ENCODE measurements at places on chromosomes 5 and 9. TPM values are rescaled to one million over a fixed set of nuclear protein-coding genes. Genes with fewer than 3 reads are reported as not detected.
A peak's percentile ranks its signal among the peaks of the same experiment; 100 is the strongest.

Gene ARSI
- not detected for total RNA-seq

Gene LCN2
- total RNA-seq = not detected

DNA sequence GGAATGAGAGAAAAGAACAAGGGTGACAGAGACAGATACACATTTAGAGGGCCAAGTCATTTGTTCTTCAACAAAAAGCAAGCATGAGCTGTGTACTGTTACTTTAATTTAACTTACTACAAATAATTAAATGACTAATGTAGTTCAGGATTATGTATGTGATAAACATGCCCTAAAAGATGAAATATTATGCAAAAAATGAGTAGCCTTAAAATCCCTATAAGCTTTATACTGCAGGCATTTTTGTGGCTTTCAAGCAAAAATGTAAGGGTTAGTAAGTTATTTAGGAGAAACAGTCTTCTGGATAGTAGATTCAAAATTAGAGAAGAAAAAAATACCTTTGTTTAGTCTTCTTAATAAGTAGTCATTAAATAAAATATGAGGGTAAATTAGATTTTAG, 431.2 kb downstream of the CSNK1G3 start:
- DNase-seq = no peak

GRCh38 chr9:123686829-123687192, 243.1 kb downstream of the DENND1A start:
- DNase-seq = no peak

DNA sequence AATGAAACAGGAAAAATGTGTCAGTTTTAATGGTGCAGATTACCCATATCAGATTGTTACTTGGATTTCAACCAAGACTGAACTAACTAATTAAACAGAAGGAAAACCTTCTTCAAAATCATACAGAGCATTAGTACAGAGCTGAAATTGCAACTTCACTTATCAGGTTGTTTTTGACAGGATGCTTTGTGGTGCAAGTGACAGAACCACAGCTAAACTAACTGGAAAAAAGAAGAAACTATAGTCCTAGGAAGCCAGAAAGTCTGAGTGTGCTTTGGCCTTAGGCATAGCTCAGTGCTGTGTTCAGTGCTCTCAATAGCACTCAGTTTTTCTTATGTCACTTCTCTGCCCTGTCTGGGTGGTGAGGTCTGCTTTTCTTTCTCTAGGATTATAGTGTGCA, 267.4 kb downstream of the CHSY3 start:
- no peak for DNase-seq

DNA sequence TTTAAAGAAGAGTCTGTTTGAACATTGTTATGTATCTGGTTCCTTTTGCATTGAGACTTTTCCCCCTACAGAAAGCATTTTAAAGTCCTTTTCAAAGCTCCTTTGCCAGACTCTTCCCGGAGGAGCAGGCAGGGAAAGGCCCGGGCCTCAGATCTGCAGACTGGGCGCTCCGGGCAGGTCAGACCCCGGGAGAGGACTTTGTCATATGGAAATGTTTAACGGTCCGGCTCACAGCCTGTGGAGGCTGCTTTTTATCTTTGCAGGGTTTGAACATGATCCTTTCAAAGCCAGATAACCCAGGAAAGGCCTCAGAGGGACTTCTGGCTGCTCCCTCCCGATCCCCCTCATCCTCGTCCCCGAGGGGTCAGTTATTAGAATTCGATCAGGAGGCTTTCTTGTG, 82.1 kb upstream of the IRX2 start:
- DNase-seq = no peak

DNA sequence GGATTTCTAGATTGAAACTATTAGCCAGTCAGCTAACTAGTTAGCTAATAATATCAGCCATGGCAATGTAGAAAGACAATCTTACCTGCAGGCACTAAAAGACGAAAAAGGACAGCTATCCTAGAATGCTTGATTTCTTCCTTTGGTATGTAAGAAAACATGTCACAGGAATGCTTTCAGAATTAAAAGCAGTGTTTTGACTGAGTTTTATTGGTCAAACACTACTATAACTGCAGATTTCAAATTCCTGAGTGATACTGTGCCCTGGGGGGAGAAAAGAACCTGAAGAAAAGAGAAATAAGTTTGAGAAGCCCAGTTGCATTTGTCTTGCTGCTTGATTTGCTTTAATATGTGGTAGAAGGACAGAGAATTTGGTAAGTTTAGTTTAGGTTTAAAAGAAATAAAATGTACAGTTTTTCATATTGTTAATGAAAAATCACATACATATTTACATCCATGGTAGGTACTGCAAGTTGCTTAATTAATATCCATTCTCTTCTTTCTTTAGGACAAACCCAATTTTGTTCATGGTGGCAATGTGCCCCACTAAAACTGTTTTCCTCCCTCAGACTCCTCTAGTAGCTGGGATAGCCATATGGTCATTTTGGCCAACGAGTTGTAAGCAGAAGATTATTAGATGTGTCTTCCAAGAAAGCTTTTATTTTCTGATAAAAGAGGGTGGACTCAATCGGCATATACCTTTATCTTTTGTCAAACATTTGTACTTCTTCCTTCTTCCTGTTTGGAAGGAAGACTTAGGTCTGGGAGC, 4.3 kb upstream of the FAM169A start:
- DNase-seq = no peak

Gene OR1K1
- not detected for total RNA-seq

DNA sequence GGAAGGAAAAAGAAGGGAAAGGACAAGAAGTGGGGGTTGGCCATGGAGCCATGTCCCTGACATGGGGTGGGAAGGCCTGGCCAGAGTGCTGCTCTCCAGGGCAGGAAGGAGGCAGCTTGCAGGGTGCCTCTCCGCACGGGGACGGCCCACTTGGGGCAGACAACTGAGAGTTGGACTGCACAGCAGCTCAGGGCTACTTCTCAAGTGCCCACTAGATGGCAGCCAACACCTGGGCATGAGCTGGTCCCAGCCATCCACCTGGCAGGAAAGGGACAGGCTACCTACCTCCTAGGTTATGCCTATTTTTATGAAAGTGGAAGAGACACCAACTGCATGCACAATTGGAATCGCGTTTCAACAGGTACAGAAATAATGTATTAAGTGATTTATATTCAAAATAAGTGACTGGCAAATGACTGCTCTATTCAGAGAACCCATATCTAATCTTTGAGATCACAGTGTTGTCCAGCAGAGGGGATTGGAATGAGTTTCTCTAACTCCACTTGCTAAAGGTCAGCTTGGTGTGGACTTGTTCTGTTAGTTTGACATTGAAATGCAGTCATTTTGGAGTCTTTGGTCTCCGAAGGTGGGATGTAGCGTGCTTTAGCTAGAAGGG, 113.4 kb downstream of the SYK start:
- peak; percentile 83 for DNase-seq

DNA sequence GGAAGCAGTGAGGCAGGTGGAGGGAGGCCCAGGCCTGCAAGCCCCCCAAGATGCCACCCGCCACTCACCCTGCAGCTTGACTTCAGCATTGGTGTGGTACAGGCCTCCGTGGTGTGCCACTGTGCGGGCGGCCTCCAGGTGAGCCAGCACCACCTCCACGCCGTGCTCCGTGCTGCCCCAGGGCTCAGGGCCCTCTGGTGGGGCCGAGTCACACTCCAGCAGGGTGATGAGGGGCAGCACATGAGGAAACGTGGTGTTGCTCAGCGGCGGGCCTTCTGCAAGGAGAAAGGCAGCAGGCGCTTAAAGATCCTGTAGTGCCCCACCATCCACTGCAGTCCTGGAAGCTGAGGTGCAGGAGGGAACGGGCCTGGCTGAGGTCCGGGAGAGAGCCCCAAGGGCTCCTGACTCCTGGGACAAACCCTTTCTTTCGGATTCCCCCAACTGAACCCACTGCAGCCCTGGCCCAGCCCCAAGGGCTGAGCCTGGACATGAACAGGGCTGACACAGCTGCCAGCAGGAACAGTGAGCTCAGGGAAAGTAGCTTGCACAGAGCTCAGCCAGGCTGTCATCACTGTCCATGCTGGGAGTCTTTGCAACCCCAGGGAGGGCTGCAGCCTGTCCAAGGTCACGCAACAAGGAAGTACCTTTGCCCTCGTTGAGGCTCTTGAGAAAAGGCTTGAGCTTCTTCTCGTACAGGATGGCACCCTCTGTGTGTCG, 4.7 kb upstream of the TOR2A start:
- DNase-seq = no peak

DNA sequence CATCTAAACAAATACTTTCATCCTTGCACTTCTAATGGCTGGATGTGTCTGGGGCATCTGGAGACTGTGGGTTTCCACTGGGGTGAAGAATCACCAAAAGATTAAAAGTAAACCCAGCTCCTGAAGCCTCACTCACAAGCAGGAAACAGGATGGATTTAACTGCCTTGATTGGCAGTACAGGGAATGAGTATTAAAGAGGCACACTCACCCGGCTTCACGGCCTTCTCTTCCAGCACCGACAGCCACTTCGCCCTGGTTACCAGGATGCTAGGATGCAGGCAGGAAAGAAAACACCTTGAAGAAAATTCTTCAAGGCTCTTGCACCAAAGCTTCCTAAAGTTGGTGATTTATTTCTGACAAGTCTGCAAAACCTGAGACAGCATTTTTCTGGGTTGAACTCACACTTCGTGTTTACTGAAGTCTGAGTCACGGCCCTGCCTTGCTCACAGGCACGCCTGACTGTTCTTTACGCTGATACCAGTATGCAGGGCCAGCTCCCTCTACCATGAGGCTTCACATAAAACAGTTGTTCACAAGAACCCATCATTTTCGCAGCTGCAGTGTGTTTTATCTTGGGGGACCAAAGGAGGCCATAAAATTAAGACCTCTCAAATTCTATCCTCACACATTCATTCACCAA, 56.5 kb upstream of the ZNF354A start:
- no peak for DNase-seq

Gene TAF11L2
- not detected for total RNA-seq

All from activated CD8-positive, alpha-beta memory T cell treated with anti-CD3 and anti-CD28 coated beads, Interleukin-2, amount 10 ng/mL, durations not matched to agents 7 days and 5 days (primary cell).